ENCODE measurements at places on chromosomes 2 and 18.

DNA sequence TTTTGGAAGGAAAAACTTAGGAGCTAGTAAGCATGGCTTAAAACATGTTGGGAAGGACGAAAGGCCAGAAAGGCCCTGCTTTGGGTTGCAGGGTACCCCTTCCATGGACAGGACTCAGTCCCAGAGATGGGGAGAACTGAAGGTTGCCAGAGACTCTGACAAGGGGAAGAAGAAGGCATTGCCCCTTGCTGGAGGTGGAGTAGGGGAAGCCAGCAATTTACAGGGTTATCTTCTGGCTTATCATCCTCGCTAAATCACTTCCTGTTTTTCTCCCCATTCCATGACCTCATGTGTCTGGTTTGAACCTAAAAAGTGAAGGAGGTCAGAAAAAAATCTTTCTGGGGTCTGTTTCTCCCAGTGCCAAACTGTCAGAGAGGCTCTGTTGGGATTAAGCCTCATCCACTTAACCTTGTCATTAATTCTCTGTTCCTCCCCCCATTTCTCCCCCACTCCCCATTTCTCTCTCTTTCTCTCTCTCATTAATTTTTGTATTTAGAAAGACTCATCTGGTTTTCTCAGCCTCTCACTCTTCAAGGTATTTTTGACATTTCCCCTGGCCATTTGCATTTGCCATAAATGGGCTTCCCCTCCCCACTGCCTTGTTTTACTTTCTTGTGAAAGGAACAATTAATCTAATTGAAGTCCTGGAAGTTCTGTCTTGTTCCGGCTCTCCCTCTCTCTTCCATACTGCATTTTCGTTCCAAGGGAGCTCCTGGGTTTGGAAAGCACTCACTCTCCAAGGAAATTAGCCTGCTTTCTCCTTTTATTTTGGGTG, 17.4 kb downstream of the NRP2 start:
- no peak for DNase-seq

DNA sequence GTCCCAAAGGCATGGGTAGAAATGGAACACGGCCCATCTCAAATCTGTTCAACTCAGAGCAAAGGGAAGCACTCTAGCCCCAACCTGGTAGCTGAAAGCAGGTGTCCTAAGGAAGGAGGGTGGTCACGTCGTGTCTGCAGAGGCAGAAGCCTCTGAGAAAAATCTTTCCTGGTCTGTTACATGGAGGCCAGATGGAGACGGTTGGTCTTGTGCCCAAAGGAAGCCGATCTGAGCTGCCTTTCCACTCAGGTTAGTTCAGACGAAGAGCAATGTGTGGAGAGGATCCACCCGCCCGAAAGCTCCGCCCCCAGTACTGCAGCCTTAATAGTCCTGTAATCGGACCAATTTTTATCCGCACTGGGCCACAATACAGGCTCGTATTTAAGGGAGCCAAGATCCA, 54.9 kb upstream of the AMMECR1L start:
- DNase-seq: no peak

DNA sequence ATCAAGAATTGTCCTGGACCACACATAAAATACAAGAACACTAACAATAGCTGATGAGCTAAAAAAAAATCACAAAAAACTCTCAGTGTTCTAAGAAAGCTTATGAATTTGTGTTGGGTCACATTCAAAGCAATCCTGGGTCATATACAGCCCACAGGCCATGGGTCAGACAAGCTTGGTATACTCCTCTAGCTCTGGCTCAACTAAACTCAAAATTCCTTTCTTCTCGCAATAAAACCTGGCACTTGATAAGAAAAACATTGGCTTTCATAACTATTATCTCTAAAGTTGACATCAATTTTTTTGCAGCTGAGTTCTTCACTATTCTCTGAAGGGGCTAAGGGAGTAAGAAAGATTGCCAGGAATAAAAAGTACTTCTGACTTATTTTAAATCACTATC, 38.3 kb downstream of the FBXO48 start:
- no peak for DNase-seq

DNA sequence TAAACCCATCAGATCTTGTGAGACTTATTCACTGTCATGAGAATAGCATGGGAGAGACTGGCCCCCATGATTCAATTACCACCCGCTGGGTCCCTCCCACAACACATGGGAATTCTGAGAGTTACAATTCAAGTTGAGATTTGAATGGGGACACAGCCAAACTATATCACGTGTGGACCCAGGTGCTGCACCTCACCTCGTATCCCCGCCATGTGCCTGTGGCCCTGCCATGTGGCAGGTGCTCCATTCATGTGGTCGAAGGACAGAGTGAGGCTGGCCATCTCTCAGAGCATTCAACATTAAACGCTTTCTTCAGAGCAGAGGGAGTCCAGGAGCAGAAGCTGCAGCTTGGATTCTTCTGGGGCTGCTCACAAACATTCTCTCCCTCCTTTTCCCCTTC, 32.3 kb downstream of the MROH2A start:
- DNase-seq: no peak

DNA sequence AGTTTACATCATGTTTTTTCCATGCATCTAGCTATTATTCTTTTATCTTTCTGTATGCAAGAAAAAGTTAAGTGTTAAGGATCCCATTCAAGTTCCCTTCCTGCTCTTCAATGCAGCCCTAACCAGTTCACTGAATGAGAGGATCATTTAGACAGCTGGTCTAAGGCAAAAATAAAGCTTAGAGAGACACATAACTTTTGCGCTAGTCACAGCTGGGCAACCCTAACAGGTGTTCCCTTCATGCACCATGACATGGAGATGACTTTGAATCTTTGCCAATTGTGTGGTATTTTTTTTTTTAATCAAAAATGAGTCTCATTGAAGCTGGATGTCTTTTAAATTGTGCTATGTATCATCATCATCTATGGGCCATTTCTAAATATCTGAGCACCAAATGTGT, 393.8 kb upstream of the CYRIA start:
- no peak for DNase-seq

DNA sequence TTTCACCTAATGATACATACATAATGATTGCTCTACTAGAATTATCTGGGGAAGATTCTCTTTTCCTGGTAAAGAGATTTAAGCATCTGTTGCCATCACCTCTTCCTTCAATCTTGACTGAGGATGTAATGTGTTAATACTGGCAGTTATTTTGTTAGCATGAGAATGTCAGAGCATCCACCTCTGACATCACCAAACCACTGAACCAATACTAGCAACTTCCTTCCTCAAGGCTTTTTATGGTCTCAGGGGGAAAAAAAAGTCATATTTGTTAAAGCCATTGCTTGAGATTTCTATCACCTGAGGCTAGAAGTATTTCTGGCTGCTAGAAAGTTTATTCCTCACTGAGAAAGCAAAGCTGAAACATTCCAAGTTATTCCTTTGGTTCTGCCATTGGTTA, 48.5 kb downstream of the DSEL start:
- no peak for DNase-seq

DNA sequence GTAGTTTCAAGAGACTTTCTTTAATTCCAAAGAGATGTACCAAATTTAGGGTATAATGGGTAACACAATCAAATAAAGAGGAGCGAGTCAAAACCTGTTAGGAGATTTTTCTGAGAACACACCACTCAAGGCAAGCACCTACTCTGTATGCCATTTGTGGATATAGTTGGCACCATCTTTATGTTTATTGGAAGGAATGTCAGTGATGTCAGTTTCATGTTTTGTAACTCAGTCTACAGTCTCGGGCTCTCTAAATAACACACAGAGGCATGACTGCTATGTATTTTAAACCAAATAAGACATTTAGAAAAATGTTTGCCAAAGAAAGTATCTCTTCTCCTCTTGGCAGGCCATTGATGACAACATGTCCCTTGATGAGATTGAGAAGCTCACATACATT, 59.7 kb downstream of the CPS1 start:
- no peak for DNase-seq

GRCh38 chr2:185979546-185980071, 241.0 kb downstream of the FSIP2 start:
- DNase-seq: no peak

DNA sequence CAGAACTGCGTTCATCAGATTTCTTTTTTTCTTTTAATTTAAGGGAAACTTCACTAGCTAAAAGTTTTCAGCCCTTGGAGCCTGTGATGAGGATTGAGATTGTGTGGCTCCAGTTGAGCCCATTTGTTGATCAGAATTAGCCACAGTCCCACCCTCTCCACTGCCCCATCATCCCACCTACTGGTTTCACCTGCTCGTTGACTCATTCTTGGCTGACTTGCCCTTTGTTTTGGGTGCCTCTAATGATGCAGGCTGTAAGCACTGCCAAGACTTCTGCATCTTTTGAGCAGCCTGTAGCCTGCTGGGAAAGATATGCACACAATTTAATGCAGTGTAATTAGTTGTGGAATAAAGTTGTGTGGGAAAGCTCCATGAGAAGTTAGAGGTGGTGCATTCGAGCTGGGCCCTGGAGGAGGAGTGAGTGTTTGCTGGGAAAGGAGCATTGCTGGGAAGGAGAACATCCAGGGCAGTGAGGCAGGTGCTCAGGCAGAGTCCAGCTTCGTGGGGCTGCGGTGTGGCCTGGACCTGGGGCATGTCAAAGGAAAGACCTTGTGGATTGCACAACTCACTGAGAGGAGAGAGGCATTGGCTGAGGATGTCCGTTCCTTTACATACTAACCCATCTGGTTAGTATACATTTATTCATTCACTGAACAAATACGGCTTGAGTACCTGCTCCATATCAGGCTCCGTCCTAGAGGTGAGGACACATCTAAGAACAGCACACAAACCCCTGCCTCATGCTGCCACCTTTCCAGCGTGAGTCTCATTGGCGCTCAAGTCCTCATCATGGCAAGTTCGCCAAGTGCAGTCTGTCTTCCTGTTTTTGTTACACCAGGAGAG, 18.2 kb downstream of the ASPRV1 start:
- no peak for DNase-seq

DNA sequence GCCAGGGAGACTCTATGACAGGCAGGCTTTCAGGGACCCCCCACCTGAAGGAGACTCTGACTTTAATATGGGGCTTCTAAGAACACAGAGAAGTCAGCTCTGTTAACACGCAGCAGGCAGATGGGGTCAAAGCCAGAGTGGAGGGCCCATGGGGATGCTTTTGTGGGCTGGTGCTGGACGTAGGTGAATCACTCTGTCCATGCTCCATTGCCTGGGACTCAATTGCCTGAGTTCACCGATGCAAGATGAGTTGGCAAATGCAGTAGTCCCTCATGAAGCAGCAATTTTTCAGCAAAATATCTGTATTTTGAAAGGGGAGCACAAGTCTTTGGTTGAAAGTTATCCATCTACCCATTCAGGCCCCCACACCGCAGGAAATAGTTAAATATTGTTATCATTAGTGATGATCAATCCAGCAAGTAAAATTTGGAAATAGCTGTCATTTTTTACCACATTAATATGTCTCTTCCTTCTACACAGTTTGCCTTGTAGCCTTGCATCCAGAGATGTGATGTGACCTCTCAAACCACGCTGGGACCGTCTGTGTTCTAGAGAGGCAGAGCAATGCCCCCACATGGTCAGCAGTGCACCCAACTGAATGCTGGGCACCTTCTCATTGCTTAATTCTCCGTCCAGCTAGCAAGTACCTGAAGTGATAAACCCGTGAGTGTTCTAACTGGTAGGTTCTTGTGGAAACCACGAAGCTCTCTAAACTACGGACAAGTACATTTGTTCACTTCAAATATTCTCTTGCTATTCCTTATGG, 34.8 kb upstream of the FAM110C start:
- DNase-seq: no peak

- no peak for DNase-seq
Observed at GRCh38 chr2:17311771-17312511, 206.3 kb downstream of the RAD51AP2 start.

DNA sequence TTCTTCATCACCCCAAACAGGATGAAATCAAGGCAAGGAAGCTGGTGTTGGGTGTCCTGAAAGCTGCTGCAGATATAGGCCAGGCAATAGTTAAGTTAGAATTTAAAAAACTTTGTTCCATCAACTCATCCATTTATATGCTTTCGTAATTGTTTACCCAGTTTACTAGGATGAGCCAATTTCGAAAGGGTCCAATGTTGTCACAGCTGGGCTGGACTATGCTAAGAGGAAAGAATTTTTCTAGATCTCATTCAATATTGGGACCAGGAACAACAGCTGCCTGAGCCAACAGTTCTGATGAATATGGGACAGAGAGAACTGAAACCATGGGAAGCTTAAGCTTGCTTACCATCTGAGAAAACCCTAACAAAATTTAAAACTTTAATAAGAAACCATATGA, 21.6 kb upstream of the SP3 start:
- DNase-seq: no peak

DNA sequence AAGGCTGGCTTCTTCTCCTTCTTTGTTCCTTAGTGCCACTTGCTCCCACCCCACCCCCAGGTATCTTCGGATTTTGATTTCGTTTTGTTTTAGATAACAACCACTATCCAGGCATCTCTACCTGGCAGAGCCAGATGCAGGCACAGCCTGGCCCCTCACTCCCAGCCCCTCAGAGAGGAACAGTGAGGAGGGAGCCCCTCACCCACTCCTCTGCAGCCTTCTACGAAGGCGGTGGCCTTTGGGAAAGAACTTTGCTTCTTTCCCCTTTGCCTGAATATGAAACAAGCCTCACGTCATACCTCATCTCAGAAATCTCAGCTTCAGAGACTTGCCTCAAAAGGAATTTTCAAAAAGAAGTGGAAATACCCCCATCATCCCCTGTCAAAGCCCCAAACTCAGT, 6.3 kb upstream of the CYP26B1 start:
- no peak for DNase-seq
